Stimulated activated CD8-positive, alpha-beta memory T cell treated with anti-CD3 and anti-CD28 coated beads, Interleukin-15, amount 100 ng/mL, for 4 hours (primary cell): ENCODE measurements at places on chromosomes 6 and 20.

- no peak for DNase-seq
Measured at GRCh38 chr6:142953373-142954273, 8.6 kb upstream of the HIVEP2 start.

- DNase-seq: no peak
Measured at GRCh38 chr6:13920552-13920951, 4.2 kb upstream of the RNF182 start.

DNA sequence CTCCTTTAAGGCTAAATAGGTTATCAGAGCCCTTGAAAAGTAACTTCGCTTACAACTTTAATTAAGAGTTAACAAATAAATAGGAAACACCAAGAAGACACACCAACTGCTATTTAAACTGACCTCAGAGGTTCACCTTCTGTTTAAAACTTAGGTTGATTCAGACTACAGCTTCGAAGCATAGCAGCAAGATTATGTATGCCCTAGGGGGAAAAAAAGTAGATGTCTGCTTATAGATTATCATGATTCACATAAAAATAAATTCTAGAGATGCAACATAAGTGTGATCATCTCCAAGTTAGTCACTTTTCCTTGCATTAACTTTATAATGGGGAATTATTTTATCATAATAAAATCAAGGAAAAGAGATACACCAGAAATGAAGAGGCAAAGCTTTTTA, 8.9 kb downstream of the PNISR start:
- DNase-seq: no peak

- no peak for DNase-seq
Measured at GRCh38 chr6:132400555-132400882, 756 bp downstream of the MOXD1 start.
